ENCODE measurements at places on chromosomes 2 and 18.
A peak's percentile ranks its signal among the peaks of the same experiment; 100 is the strongest.

DNA sequence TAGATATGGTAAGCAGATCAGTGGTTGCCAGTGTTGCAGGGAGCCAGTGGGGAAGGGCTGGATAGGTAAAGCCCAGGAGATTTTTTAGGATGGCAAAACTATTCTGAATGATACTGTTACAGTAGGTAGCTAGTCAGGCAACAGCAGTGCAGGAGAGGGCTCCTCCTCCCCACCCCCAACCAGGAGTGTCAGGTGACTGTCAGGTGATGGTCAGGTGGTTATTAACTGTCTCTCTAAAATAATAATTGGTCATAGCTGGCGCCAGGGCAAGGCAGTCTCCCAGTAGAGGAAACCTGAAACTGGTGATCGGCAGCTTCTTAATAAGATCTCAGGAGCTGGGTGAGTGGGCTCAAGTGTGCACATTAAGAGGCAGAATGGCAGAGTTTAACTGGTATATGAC is 201.6 kb upstream of the PARD3B start:
- DNase-seq, result no peak

- DNase-seq, result no peak
These were observed 400.8 kb upstream of the MYT1L start for GRCh38 chr2:2731816-2732284.

DNA sequence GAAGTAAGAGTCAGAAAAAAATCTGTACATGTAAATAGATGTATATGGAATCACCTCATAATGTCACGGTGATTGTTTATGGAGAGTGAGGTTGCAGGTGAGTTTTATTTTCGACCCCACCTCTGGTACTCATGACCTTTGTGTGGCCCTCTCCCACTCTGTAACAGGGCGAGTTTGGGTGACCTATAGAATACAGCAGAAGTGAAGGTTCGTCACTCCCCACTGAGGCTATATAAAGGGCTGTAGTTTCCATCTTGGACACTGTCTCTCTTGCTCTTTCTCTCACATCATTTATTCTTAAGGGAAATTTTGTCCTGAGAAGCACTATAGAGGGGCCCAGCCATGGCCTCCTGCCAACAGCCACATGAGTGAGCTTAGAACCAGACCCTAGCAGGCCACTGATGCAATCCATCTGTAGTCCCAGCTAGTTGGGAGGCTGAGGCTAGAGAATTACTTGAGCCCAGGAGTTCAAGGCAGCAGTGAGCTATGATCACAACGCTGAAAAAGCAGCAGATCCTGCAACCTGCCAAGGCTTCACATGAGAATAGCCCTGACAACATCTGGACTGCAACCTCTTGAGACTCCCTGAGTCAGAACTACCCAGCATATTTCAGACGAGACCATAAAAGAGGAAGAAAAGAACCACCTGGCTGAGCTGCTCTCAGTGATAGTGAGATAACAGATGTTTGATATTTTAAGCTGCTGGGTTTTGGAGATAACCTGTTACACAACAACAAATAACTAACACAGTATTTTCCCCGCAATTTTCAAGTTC is 74.3 kb upstream of the SLC1A4 start:
- no peak for DNase-seq

GRCh38 chr18:79488311-79489050 is 92.8 kb downstream of the NFATC1 start:
- DNase-seq, result no peak

DNA sequence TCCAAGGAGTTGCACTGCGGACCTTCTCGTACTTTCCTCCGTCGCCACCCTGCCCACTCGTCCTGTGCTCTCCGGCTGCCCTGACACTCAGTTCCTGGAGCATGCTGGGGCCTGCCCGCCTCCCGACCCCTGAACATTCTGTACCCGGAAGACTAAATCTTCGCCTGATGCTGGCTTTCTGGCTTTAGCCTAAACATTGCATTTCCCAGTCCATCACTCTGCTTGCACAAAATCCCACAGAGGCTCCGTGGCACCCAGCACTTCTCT is 550 bp upstream of the SFXN5 start:
- DNase-seq, result no peak

DNA sequence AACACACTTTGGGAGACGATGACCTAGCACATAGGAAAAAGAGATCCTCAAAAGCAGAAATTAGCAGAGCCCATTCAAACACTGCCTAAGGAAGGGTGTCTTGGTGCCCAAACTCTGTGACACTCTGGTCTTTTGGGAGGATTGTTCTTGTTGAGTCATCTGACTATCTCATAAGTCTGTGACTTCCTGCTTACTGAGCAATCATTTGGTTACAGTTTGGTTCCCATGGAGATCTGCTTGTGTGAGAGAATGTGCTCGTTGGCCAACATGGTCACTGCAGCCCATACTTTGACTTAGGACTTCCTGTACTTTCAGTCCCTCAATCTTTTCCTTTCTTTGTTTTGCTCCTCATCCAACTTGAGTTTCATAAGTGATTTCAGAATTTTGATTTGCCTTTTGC is 602.9 kb downstream of the NYAP2 start:
- no peak for DNase-seq

DNA sequence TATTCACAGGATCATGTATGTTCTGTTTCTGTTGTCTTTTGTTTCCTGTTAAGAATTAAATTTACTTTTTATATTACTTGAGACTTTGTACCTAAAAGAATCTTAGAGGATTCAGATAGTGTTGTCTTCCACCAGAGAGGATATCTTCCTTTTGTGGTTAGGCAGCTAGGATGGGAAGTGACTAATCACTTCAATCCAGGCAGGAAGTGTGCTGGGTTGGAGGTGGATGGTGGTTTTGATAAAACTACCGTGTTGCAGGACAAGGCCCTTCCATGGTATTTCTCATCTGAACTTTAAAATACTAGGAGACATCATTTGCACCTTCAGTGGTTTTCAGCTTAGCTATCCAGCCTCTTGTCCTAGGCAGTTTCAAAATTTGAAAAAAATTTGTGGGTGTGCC is 728.6 kb upstream of the CDH2 start:
- no peak for DNase-seq

- DNase-seq, result no peak
These were observed 786.8 kb downstream of the ERBB4 start for GRCh38 chr2:211751848-211752247.

- DNase-seq, result no peak
These were observed 45.5 kb downstream of the SLC66A2 start for GRCh38 chr18:79905993-79906392.

DNA sequence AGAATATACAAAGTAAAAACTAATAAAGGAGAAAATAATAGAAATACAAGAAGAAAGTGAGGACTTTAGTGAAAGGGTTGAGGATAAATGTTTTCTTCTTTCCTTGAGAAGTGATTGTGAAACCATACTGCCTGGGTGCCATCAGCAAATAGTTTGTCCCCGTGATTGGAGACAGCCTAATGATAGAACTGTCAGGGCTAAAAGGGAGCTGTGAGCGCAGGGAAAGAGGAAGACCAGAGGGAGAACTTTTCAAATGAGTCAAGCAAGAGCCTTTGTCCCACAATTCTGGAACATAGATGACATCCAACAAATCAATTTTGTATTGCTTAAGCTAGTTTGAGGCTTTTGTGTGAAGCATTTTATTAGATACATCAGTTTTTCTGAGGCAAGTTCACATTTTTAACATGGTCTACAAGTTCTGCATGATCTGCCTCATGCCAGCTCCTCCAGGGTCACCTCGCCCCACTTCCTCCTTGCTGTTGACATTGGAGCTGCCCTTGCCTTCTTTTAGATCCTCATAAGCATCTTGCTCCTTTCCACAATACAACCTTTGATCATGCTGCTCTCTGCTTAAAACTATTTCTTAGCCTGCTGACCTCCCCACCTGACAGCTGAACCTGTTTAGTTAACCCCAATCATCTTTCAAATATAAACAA is 213.4 kb upstream of the REG3G start:
- no peak for DNase-seq

- DNase-seq, result no peak
These were observed 13.2 kb upstream of the REG1B start for GRCh38 chr2:79101024-79101423.

DNA sequence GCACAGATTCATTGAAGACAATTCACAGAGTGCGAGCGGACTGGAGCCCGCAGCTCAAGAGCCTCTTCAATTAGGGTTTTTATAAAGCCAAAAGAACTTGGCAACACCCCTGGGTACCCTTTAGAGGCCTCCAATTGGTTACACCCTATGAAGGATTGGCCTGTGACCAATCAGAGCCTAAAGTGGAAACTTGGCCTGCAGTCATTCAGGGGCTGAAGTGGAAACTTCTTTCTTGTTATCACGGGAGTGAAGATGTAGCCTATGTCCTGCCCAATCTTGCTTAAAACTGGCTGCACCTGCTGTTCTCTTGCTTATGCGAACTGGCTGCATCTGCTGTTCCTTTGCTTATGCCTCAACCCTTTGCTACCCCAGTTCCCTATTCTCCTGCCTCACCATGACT is 1.8 kb upstream of the HJURP start:
- DNase-seq, result no peak

DNA sequence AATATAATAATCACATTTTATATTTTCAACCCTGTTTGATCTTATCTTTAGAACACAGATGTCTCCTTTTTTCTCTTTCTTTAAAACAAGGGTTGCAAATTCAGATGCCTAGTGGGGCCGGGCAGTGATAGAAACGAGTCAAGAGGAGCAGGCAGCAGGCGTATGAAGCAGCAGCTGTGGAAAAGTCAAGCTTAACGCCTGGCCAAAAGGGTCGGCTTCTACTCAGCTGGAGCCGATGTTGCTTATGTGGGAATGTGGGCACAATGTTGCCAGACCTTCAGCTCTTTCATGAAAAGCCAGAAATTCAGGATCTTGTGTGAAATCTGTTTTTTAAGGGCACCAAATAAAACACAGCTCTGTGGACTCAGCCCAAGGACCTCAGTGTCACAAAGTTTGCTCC is 642.7 kb downstream of the ARHGAP15 start:
- DNase-seq, result no peak

DNA sequence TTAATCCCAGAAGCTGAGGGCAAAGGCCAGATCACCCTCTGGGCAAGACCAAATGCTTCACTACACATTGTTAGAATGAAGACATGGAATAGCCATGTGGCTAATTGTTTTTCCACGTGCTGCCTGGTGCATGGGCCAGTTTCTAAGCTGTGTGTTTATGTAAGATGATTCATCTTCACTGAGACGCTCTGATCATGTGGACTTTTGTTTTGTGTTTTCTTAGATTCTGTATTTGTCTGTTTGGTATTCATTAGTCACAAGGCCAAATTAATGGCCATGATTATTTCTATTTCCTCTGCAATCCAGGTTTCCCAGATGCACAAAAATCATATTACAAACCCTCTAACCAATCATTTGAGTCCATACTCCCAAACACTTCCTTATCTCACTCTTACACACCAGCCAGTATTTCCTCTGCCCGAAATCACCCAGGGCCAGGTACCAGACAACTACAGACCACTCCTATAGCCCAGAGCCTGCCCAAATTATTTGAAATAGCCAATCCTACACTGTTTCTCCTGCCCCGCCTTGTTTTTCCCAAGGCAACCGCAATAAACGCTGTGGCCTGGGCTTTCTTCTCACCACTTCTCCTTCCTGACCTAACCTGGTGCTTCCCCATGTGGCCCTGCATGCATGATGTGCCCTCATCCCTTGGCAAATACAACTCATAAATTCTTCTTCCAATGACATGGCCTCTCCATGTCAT is 94.2 kb upstream of the SP3 start:
- no peak for DNase-seq

GRCh38 chr18:52992041-52992440 is 652.0 kb downstream of the DCC start:
- DNase-seq, result no peak

DNA sequence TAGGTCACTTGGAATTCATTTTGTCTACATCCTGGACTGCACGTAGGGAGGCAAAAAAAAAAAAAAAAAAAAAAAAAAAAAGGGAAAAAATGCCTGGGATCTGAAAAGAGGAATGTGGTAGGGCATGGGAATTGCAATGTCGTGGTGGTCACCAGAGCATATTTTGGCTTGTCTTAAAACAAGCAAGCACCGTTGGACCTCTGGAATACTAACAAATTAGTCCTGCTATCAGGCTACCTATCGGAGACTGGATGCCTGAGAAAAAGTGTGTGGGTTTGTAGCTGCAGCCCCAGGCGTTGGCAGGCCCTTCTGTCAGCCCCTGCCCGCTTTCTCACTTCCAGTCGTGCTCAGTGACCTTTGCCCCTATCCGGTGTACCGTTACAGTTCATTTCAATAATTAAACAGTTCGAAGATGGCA is 588.5 kb upstream of the ZEB2 start:
- DNase-seq, result no peak

DNA sequence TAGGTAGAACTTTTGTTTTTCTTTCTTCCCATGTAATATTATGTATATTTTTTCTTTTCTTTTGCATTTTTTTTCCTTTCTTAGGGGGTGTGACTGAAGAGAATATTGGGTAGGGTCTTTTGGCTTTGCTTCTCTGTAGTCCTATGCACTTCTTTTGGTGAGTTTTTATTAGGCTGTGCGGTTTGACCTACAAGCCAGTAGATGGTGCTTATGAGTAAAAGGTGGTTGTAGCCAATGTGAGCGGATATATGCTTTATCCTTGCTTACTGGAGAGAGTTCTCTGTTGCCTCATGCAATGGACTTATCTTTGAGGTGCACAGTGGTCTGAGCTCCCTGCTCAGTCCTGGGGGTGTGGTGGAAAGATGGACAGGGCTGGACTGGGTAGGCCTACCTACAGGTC is 52.7 kb downstream of the DSEL start:
- DNase-seq, result no peak

GRCh38 chr18:59063912-59064311 is 75.8 kb upstream of the SEC11C start:
- no peak for DNase-seq

DNA sequence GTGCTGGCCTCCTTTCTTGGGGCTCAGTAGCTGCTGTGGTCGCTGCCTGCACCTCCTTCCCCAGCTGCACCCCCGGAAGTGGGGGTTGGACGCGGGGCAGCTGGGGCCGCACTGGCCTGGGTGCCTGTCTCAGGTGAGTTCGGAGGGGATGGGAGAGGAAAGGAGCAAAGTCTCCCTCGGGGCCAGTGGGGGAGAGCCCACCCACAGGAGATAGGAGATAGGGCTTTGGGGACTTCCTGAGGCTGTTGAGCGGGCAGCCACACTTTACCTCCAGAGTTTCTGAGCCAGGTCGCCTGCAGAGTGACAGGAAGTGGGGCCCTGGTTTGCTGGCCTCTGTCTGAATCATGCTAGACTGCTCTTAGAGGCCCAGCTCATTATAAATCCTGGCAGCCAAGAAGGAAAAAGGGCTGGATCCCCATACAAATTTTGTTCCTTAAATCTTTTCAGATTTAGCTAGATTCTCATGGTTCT is 8.1 kb downstream of the MBP start:
- peak; percentile 61 for DNase-seq

GRCh38 chr2:41483982-41484857 is 563.6 kb upstream of the PKDCC start:
- no peak for DNase-seq

DNA sequence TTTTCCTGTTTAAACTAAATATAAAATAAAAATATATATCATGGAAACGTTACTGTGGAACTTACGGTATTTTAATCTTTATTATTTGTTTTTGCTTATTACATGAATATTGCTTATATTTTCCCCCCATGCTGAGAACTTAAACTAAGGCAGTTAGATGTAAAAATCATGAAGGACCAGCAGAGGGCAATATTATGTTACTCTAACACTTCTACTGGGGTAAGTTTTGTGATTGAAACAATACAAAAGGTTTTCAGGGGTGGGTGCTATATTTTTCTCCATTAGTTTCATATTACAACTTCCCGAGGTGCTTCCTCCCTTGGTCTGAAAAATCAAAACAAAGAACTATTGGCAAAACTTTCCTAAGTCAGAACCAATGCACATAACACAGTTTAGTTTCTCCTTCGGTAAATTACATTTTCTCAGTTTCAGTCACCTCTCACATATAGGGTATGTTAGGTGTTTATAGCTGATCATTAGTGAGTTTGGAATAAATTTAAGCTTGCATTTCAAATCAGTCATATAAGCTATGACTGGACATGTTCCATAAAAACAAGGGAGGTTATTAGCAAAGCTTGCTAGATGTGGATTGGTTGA is 54.8 kb downstream of the ZNF407 start:
- DNase-seq, result no peak

Measured in activated naive CD4-positive, alpha-beta T cell treated with Interleukin-2 at 50 U/mL for 16 hours (primary cell).